Mucosa of descending colon (tissue), 3 donors: ENCODE measurements at places on chromosomes 7 and 10. TPM values are rescaled to one million over a fixed set of nuclear protein-coding genes. Genes with fewer than 3 reads are reported as not detected.

DNA sequence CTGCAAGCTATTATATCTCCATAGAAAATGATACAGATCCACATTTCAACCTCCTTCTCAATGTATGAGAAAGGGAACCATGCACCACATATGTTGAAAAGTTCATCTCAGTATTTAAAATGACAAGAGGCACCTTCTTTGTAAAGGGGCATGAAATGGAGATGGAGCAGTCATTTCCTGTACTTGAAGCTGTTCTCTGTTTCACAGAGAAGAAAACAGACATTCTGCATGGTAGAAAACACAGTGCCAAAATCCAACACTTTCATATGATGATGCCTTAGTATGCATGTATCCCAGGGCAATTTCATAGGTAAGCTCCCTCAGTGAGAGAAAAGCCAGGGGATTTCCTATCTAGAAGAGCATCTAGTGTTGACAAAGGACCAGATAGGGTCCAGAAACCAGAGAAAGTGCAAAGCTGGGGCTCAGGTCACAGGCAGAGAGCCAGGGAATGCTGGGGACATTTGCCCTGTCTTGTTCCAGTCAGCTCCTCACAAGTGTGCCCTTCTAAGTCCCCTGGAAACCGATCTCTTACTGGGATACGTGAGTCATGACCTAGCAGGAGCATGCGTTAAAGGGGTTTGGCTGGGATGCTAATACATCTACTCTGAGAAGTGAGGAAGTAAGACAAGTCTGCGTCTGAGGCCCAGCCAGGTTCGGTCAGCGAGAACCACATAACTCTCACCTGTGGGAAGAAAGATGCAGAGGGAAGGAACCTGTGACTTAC is 118.7 kb downstream of the ICA1 start:
- DNase-seq, result no peak

- no peak for DNase-seq
Measured at GRCh38 chr10:112904000-112904399, 46.0 kb upstream of the TCF7L2 start.

DNA sequence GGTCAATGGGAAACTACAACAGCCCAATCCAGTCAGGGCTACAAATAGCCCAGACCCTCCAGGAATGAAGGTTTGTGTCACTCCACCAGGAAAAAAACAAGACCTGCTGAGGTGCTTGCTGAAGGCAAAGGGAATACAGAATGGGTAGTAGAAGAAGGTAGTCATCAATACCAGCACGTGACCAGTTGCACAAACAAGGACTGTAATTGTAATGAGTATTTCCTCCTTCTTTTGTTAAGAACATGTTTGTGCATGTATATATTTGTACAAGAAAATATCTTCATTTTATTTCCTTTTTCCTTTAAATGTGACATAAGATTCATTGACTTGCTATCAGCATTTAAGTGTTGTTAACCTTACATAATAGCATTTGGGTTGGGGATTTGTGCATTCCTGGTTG is 229.3 kb downstream of the IMMP2L start:
- no peak for DNase-seq

FKBP6 gene
- not detected for total RNA-seq

DNA sequence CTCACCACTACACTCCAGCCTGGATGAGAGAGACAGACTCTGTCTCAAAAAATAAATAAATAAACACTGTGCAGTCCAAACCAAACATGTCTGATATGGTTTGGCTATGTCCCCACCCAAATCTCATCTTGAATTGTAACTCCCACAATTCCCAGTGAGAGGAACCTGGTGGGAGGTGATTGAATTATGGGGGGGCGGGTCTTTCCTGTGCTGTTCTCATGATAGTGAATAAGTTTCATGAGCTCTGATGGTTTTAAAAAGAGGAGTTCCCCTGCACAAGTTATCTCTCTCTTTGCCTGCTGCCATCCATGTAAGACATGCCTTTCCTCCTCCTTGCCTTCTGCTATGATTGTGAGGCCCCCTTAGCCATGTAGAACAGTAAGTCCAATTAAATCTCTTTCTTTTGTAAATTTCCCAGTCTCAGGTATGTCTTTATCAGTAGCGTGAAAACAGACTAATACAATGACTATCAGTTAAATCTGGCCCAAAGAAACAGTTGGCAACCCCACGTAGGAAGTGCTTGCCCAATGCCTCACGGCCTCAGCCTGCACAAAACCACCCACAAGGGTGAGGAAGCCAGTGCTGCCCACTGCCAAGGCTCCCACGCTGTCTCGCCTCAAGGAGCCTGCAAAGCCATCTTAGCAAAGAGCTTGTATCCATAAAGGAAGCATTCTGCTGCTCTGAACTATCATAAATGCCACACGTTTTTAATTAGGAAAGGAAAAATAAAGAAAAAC is 64.7 kb downstream of the PIK3AP1 start:
- DNase-seq, result no peak
